H1 (cell line): ENCODE measurements at places on chromosomes 7 and 10. TPM values are rescaled to one million over a fixed set of nuclear protein-coding genes. Genes with fewer than 3 reads are reported as not detected.

GRCh38 chr10:43703286-43703685, 54.6 kb upstream of the ZNF32 start:
- no peak for DNase-seq

GRCh38 chr10:79137826-79138225, 69.1 kb downstream of the ZMIZ1 start:
- no peak for DNase-seq

- DNase-seq: no peak
These were observed 16.5 kb downstream of the KDM7A start for GRCh38 chr7:140160308-140160707.

GRCh38 chr10:110398419-110399105, 93.8 kb upstream of the SMNDC1 start:
- no peak for DNase-seq

DNA sequence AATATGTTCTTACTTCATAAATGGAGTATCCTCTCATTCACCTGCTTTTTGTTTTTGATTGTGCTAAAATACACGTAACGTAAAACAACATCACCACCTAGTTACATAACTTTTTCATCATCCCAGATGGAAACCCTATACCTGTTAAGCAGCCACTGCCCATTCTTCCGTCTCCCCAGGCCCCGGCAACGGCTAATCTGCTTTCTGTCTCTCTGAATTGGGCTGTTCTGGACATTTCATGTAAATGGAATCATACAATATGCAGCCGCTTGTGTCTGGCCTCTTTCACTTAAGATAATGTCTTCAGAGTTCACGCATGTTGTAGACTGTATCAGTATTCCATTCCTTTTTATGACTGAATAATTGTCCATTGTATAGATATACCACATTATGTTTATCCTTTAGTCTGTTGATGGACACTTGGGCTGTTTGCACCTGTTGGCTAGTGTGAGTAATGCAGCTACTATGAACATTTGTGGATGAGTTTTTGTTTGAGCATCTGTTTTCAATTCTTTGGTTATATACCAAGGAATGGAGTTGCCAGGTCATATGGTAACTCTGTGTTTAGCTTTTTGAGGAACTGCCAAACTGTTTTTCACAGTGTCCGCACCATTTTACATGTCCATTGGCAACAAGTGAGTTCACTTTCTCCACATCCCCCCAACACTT, 14.1 kb upstream of the SUN1 start:
- DNase-seq: no peak

DNA sequence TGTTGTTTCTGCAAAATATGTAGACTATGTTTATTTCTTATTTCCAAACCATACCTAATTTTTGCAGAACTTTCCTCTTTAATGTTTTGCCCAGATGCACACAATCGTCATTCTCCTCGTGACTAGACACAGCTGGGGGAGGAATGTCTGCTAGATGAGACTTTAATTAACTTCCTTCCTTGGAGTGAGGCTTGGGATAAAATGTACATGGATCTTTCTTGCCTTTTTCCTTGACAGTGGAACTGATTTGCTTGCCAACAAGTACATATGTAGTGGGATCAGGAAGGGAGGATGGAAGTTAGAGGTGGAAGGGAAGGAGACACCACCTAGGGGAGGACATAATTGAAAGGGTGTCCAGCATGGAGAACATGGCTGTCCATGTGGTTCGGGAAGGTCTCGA, 172.5 kb downstream of the VTI1A start:
- DNase-seq: no peak

GRCh38 chr7:92758796-92759431, 77.5 kb downstream of the CDK6 start:
- DNase-seq: no peak

GRCh38 chr7:82445271-82445670, 1.7 kb upstream of the CACNA2D1 start:
- no peak for DNase-seq

DNA sequence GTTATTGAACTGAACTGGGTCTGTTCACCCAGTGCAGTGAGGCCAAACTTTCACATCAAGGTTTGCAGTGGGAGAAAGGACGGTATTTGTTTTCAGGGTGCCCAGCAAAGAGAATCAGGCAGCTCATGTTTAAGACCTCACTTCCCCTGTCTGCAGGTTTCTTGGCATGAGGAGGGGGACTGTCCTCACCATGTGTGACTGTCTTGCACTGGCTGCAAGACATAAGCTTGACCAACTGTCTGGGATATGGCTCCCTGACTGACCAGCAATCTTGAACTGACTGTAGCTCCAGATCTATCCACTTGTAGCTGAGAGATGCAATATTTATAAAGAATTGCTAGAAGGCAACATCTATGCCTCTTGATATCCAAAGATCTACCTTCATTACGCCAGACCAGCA, 39.9 kb downstream of the RAMP3 start:
- no peak for DNase-seq

- no peak for DNase-seq
These were observed 9.9 kb upstream of the ACSL5 start for GRCh38 chr10:112363696-112364688.

GRCh38 chr7:159022238-159022993, 122.3 kb downstream of the VIPR2 start:
- DNase-seq: no peak

GRCh38 chr7:50641442-50642405, 76.5 kb upstream of the DDC start:
- no peak for DNase-seq

DNA sequence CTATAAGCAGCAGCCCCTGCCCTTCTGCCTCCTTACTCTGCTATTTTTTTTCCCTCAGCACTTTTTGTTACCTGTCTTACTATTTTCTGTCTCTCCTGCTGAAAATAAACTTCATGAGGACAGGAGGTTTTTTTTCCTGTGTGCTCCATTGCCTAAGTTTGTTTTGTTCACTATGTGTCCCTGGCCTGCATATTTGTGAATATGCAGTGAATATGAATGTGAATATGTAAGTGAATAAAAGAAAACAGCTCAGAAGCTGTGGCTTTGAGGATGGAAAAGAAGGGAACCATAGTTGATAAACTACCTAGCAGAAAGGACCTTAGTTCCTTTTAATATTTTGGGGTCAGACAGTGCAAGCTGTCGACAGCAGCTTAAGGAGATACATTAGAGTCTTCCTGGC, 34.9 kb downstream of the PCBD1 start:
- no peak for DNase-seq

- no peak for DNase-seq
These were observed 4.9 kb downstream of the TMEM270 start for GRCh38 chr7:73865738-73866445.

DNA sequence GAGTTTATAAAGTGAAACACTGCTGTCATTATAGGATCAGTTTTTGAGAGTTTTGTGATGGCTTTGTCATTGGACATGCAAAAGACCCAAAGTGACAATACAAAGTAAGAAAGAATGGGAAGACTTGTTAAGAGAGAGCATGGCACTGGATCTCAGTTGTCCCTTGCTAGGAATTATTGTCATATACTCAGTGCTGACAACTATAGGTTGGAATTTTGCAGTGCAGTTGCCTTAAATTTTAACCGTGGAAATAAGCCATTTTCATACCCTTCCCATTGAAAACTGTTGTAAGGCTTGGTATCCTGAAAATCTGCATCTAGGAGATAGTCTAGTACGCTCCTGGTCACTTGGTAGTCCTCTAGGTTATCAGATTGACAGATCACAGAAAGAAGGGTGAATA, 1156.7 kb downstream of the GATA3 start:
- no peak for DNase-seq

DNA sequence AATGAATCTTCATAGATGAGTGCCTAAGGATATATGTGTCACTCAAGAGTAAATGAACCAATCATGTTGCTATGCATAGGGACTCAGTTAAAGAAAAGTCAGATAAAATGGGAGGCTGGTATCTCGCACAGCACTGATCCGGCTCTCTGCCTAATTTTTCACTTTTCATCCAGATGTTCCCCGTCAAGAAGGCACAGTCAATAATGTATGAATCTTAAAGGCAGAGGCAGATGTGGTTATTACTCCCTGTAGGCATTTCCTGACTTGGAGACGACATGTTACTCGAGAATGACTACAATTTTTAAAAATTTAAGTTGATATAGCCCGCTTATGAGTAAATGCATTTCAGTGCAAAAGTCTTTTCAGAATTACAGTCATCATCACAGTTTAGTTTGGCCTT, 113.6 kb downstream of the TBXAS1 start:
- DNase-seq: no peak

DNA sequence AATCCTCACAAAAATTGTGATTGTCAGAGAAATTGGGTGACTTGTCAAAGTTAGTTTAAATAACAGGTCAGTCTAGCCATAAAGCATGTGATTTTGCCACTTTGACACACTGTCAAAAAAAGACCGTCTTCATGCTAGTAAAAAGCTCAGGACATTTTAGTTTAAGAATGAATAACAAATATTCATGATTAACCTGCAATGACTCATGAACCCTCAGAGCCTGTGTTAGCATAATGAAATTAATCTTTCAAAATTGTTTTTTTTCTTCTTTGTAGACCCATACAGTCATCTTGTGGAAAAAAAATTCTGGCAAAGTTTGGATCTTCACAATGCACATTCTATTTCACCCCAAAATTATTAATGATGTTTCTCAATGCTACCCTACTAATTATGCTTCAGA, 255.2 kb upstream of the POT1 start:
- DNase-seq: no peak

GRCh38 chr10:114408968-114409444, 4.7 kb upstream of the AFAP1L2 start:
- no peak for DNase-seq

DNA sequence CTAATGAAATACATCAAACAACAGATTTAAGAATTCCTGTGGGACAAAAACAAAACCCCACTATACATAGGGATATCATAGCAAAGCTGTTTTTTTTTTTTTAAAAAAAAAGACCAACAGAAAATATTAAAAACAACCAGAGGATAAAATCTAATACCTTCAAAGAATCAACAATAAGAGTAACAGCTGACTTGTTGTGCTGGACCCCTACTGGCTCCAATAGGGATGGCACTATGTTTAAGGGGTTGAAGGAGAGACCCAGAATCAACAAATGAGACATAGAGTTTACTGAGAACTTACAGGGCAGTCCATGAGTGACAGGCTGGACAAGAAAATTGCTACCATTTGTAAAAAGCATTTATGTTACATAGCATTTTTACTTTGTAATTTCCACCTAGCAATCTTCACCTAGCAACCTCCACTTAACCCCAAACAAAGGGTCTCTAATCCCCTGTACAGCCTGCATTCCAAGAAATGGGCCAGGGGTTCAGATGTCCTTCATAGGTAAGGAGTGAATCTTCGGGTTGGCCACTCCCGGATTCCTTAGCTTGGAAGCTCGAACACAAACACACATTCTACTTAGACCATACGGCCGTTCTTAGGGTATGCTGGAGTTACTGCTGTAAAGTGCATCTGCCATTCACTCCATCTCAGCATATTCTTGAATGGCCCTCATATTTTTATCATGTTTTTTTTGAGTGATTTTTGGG, 25.8 kb downstream of the ASZ1 start:
- no peak for DNase-seq

GRCh38 chr7:129612112-129613015, 844 bp downstream of the NRF1 start:
- no peak for DNase-seq

DNA sequence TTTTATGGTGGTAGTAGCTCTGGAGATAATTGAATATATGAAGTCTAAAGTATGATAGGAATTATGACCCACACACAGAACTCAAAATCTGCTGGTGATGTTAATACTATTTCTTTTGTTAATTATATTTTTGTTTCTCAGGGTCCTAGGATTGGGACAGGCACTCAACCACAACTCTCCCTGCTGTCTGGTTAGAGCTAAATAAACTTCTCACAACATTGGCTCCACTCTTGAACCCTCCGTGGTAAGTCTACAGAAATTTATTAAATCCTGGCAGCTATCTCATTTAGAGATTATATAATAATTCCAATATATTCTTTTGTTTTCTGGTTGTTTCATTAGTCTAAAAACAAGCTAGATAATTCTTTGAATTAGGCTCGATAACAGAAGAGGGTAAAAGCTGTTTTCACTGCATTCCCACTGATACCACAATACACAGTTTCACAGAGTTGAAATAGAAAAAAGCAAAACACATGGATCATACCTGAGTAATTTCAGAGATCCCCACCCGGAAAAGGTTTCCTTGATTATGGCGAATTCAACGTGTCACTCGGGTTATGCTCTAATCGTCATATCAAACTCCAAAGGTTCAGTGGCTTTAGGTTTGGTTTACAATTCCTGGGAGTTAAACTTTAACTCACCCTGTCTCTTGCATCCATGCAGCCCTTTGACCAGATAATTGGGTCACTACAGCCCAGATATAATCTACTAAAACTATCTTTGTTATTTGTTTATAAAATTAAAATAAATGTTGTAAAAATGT, at the start of gene A1CF:
TSS of gene A1CF (minus strand) at position 531 of the 763 bp plus-strand sequence. CDS start 25,687 bp downstream, outside the sequence.
- DNase-seq: no peak

DNA sequence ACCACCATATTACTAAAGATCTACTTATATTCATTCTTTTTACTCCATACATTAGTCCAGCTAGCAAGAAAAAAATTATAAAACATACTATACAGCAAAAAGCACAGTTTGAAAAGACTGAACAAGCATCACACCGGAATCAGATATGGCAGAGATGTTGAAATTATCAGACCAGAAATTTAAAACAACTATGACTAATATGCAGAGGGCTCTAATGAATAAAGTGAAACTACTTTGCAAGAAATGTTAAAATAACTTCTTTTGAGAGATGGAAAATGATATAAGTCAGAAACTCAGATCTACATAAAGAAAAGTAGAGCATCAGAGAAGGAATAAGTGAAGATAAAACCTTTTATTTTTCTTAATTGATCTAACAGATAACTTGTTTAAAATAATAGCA, 50.9 kb downstream of the SGCE start:
- DNase-seq: no peak

- no peak for DNase-seq
These were observed 70.0 kb downstream of the SEMA3C start for GRCh38 chr7:80848841-80849240.

- DNase-seq: no peak
These were observed 29.6 kb upstream of the ATXN7L1 start for GRCh38 chr7:105905910-105906568.

DNA sequence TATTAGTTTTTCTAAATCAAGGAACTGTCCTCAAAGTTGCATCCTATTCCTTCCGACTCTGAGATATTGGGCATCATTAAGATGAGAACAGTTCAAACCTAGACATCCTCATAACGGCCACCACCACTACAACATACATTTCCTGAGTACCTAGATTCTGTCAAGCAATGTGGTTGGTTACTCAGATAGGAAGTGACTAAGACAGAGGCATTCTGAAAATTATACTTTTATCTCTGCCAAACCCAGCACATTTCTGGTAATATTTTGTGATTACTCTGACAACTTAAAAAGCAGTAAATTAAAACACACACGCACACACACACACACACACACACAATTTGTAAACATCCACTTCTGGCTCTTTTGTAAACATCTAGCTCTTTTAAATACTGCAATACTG, 291.2 kb upstream of the MEOX2 start:
- no peak for DNase-seq

- no peak for DNase-seq
These were observed 66.8 kb downstream of the PTPRN2 start for GRCh38 chr7:158520825-158521224.

GRCh38 chr7:80686576-80686975, 48.1 kb downstream of the CD36 start:
- no peak for DNase-seq

The NEUROG3 gene
- 0.31 TPM in 1 of 2 replicates, not detected in the other for total RNA-seq

The CLDN3 gene
- total RNA-seq: 19.1 and 20.8 TPM in 2 replicates

The CUX1 gene
- 53.8 and 65.9 TPM in 2 replicates for total RNA-seq

The GIMAP2 gene
- total RNA-seq: not detected in 2 replicates

The OPN1SW gene
- total RNA-seq: not detected in 2 replicates

The TMEM196 gene
- 0.07 and 0.33 TPM in 2 replicates for total RNA-seq

The ACTL6B gene
- total RNA-seq: 1.7 and 2.1 TPM in 2 replicates
